ENCODE measurements at places on chromosomes 11 and 22.

- no peaks in the 10 kb centered on the region for H3K36me3 ChIP-seq
- DNase-seq = no peak
- H3K27ac ChIP-seq = no peak overlapping the region
- no peak overlapping the region for H3K4me3 ChIP-seq
These were observed 37.9 kb downstream of the SCUBE2 start for GRCh38 chr11:9053316-9054035.

- H3K4me3 ChIP-seq = no peak overlapping the region
- no peak for DNase-seq
- H3K27ac ChIP-seq = no peak overlapping the region
- H3K27me3 ChIP-seq = peaks cover 57% of the 10 kb centered on the region
These were observed 77.0 kb upstream of the FGF3 start for GRCh38 chr11:69896250-69896649.

GRCh38 chr11:10688401-10688800 is 5.2 kb downstream of the IRAG1 start:
- H3K27ac ChIP-seq = no peak overlapping the region
- H3K4me3 ChIP-seq = no peak overlapping the region
- H3K27me3 ChIP-seq = peaks cover 9% of the 10 kb centered on the region
- no peak for DNase-seq

- H3K36me3 ChIP-seq = no peaks in the 10 kb centered on the region
- DNase-seq = no peak
- peak overlapping the region; percentile 83 for H3K4me3 ChIP-seq
- H3K27me3 ChIP-seq = peaks cover 32% of the 10 kb centered on the region
- H3K27ac ChIP-seq = peak overlapping the region; percentile 93
These were observed 1.0 kb downstream of the C11orf96 start for GRCh38 chr11:43943372-43943930.
